ENCODE measurements at places on chromosomes 7 and 10.

GRCh38 chr10:33893506-33893905 lies 559.0 kb upstream of the NRP1 start:
- no peak for DNase-seq

GRCh38 chr10:97333601-97334369 lies 744 bp downstream of the FRAT2 start:
- peak; percentile 66 for DNase-seq

DNA sequence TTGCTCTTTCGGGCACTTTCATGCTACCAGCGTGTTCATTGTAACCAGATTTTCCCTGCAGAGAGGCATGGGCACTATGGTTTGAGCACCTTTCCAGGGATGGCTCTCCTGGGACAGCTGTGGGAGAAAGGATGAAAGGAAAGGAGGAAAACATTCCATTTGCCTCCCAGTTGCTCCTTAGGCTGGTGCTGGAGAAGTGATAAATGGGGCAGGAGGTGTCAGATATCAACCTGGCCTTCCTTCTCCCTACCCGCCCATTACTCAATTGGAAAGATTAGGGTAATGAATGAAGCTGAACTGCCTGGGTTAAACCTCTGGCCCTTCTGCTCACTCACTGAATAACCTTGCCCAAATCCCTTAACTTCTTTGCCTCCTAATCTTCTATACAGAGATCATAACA lies 228.4 kb downstream of the PLXNA4 start:
- DNase-seq: no peak

- no peak for DNase-seq
These were observed 38.5 kb upstream of the PSMG3 start for GRCh38 chr7:1608318-1608717.

GRCh38 chr7:47571331-47572093 lies 10.4 kb downstream of the TNS3 start:
- peak; percentile 75 for DNase-seq

DNA sequence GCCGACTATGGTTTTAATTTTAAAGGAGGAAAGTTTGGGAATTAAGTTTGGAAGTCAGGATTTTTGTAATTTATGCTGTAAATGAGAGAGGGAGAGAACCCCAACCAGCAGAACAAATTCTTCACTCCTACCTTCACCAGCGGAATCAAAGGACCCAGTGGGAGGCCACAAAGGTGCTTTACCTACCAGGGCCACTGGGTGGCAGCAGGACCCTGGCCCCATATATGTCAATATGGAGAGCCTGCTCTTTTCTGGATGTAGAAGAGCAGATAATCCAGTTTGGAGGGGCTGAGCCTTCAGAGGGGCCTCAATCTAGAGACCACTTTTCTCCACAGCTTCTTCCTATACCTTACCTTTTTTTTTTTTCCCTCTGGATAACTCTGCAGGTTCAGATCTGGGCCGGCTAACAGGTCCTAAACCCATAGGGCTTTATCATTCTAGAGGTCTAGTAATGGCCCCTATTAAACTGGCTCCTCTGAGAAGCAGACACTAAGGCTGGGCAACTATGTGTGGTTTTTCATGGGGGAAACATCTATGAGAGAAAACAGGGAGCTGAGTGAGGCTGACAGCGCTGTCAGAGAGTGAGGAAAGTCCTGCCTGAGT lies 8.5 kb upstream of the SCD start:
- peak; percentile 83 for DNase-seq
